Mesenteric fat pad (tissue), 1 donor: ENCODE measurements at places on chromosomes 12 and 14. TPM values are rescaled to one million over a fixed set of nuclear protein-coding genes. Genes with fewer than 3 reads are reported as not detected.

DNA sequence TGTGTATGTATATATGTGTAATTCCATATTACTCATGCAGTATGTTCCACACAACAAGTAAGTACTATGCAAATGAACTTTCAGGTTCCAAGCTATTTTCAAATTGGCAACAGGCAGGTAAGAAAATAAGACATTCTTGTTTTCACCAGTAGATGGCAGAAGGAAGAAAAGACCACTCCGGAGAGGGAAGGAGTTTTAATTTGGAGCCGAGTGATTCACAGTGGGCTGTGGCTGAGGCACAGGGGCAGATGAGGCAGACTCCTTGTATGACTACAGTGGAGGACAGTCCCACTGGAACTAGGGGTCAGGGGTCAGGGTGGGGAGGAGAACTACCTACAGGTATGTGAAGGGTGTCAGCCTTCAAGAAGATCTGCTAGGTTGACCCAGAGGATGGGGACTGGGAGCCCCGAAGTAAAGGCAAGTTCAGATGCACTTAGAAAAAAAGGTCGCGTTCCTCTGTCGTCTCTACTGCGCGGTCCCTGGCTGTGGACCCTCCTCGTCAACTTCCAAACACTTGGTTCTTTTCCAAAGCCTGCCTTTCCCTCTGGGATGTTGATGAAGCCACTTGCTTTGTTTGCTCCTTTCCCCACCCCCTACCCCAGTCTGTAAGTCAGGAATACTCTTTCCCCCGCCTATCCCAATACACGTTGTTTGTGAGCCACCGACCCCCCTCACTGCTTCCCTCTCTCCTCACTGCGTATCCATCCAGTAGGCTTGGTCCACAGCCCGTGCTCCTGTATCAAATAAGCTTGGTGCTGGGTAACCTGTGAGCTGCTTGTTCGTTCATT, 24.1 kb downstream of the DDX47 start:
- no peak for DNase-seq

- no peak for DNase-seq
Observed at GRCh38 chr12:67394550-67394949, 125.4 kb downstream of the CAND1 start.

- DNase-seq: no peak
Observed at GRCh38 chr12:1881301-1881700, 37.2 kb downstream of the CACNA2D4 start.

DNA sequence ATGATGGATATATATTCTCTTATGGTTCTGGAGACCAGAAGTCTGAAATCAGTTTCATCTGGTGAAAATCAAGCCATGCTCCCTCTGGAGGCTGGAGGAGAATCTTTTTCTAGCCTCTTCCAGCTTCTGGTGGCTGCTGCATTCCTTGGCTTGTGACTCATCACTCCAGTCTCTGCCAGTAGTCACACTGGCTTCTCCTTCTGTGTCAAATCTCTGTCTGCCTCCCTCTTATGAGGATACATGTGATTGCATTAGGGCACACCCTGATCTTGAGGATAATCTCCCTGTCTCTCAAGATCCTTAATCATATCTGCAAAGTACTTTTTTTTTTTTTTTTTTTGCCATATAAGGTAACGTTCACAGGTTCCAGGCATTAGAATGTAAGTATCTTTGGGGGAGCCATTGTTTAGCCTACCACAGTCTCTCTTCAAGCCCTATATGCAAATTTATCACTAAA, 17.7 kb downstream of the DNAL1 start:
- DNase-seq: no peak

GRCh38 chr14:30957813-30958370, 67.6 kb upstream of the AP4S1 start:
- no peak for DNase-seq

GRCh38 chr14:92323916-92324818, 1.2 kb downstream of the SLC24A4 start:
- DNase-seq: no peak

GRCh38 chr12:6526201-6526600, 8.1 kb upstream of the GAPDH start:
- no peak for DNase-seq

DNA sequence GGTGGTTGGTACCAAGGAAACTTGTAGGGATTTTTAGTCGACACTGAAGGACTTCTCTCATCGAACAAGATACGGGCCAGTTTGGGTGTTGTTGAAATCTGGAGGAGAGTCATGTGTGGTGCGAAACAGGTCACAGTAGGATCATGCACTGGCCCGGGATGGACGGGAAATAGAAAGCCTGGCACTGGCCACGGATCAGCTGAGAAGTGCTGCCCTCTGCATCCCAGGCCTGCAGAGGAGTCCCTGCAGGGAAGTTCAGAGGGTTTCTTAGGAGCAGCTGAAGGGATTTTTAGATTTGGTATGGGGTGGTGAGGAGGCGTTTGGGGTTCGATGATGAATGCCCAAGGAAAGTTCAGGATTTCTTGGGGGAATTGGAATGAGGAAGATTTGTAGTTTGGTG, 63.1 kb downstream of the TSPAN9 start:
- no peak for DNase-seq

- DNase-seq: no peak
Observed at GRCh38 chr12:13425766-13426165, 229.2 kb downstream of the EMP1 start.

DNA sequence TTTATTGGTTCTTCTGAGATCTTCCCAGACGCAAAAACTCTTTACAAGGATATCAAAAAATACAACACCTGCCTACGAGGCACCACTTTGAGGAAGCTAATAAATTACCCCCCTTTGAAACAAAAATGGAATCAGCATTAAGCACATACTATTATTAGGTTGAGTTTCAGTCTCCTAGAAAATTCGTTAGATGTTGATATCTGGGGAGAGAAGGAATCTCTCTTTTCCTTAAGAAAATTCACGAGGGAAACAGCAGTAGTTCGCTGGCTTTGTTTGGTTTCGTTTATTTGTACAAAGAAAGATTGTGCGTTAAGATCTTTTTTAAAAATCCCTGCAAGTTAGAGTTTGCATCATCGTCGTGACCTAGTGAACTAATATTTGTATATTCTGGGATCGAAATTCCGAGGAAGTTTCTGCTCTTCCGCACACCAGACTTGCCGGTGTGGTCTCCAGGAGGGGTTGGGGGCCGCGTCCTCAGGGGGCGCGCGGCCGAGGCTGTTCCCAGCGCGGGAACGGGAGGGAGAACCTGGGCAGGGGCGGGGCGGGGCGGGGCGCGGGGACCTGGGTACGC, 12.1 kb downstream of the NKX2-1 start:
- DNase-seq: no peak

DNA sequence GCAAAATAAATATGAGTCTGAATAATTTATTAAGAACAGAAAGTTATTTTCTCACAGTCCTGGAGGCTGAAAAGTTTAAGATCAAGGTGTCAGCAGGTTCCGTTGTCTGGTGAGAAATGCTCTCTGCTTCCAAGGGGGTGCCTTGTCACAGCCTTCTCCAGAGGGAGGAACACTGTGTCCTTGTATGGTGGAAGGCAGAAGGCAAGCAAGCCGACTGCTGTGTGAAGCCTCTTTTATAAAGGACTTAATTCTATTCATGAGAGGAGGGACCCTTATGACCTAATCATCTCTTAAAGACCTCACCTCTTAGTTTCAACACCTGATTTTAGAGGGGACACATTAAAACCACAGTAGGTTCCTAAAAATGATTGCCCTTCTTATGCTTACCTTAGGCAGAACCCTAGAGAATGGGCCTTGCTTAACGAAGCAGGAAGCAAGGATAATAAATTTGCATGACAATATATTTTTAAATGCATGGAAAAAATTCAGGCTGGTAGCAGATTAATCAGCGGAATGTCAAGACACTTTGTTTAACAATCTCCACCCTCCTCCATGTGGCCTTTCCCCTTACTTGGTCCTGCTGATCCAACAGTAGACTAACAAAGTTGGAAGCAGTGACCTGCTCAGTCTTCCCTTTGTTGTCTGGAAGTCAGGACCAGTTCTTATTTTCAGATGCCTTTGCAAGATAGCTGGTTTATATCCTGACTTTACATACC, 154.9 kb downstream of the DYRK2 start:
- no peak for DNase-seq

DNA sequence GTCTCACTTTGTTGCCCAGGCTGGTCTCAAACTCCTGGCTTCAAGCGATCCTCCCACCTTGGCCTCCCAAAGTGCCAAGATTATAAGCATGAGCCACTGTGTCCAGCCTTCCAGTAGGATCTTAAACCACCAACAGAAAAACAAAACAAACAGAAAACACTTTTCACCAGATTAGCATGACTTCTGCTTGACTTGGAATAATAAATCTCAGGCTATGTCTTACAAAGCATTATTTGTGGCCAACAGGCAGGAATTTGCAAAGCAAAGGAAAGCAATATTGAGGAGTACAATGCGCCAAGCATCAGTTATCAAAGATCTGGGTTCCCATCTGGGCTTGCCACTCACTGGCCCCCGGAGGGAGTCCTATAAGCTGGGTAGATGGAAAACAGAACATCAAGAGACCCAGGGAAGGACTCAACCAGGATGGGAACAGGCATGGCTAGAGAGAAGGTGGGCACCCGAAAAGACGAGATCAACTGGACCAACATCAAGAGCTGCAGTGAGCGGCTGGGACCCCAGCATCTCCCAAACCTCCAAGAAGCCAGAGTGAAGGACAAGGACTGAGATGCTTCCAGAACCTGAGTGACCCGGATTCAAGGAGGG, 101.2 kb downstream of the TMEM30B start:
- DNase-seq: no peak

- DNase-seq: no peak
Observed at GRCh38 chr12:54882079-54882478, 27.8 kb downstream of the MUCL1 start.

- no peak for DNase-seq
Observed at GRCh38 chr12:50072198-50072907, 12.8 kb upstream of the SMARCD1 start.

DNA sequence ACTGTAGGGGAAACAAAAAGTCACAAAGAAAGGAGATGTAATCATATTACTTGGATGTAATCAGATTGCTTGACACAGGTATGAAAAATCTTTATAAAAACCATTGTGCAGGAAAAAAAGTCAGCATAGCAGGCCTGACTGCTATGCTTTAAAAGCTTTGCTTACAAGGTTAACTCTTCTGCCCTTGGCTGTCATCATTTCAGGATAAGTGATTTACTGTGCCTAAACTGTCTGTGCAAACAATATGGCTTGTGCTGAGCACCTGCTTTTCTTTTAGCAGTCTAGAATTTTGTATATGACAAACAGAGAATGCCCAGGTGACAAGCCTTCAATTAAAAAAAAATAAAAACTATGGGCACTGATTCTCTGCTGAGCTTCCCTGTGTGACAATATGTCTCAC, 63.8 kb upstream of the PLEKHG7 start:
- no peak for DNase-seq

CNTN1 gene
- 1.5 TPM for total RNA-seq

ADAMTS20 gene
- not detected for total RNA-seq

LMNTD1 gene
- not detected for total RNA-seq

STXBP6 gene
- total RNA-seq: 2.4 TPM

IAPP gene
- not detected for total RNA-seq

GRIP1 gene
- total RNA-seq: 1.6 TPM

KRT5 gene
- total RNA-seq: 3.0 TPM

JDP2 gene
- total RNA-seq: 113 TPM

CHGA gene
- total RNA-seq: 0.22 TPM
